ENCODE measurements at places on chromosomes 1 and 21.

DNA sequence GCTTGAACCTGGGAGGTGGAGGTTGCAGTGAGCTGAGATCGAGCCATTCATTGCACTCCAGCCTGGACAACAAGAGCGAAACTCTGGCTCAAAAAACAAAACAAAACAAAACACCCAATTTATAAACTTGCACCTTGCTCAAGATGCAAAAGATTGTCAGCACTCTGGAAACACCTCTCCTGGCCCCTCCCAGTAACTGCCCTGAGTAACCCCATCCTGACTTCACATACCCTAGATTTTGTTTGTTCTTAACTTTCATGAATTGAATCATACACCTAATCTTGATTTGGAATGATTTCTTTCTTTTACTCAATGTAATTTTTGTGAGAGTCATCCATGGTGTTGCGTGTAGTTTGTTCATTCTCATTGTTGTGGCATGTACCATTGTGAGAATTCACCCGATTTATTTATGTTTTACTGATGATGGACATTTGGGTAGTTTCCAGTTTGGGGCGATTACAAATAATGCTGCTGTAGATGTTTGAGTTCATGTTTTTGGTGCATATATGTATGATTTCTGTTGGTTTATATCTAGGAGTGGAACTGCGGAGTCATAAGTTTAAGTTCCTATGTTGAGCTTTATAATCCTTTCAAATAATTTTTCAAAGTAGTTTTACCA is 10.4 kb downstream of the NECAP2 start:
- DNase-seq = no peak

DNA sequence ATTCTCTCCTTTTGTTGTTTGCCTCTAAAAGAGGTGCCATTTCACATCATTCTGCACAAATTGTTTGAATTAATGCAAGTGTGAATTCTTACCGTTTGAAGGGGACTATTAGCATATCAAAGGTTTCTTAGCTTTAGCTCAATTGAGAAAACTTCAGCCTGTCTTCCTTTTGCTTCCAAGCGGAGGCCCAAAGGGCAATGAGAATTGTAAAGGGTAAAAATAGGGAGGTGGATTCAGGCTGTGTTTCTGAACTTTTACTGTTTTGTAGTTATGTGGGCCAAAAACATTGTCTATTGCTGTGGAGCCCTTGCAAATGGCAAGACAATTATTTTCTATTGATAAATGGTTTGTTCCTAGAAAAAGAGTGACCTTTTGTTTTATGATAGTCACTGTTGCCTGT is 3.6 kb downstream of the ADGRL2 start:
- DNase-seq = no peak

DNA sequence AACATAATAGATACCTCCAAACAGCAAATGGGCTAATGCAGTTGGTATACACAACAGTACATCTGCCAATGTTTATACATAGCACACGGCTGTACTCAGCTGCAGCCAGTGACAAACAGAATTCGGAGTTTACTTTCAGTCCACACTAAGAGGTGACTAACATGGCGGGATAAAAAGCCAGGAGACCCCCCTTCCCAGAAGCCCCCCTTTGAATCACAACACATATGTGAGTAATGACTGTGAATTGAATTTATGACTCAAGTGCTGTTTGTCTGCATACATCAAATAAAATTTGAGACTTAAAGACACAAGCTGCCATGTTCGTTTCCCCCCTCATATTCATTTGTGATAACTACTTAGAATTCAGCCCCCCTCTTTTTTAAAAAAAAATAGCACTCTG is 113.2 kb downstream of the RUNX1 start:
- no peak for DNase-seq

- no peak for DNase-seq
Measured at GRCh38 chr21:27060190-27060589, 93.3 kb upstream of the ADAMTS5 start.

GRCh38 chr1:39409055-39409816 is 82.2 kb upstream of the BMP8A start:
- peak; percentile 66 for DNase-seq

GRCh38 chr1:27752360-27752759 is 20.7 kb upstream of the STX12 start:
- no peak for DNase-seq

DNA sequence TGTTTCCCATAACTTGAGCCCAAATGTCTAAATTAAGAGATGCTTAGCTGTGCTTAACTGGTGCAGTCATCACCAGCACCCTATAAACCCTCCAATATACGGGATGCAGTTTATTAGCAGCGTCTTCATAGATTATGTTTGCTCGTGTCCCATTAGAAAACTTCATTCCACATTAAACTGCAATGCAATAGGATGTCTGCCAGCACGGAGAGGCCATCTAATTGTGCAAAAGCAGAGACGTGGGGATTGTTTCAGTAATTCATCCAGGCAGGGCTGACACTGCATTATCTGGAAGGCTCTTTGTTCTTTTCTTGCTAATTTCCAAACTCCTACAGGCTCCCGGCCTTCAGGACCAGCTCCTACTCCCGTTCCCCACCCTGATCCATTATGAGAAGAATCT is 89.5 kb downstream of the CSMD2 start:
- DNase-seq = no peak

DNA sequence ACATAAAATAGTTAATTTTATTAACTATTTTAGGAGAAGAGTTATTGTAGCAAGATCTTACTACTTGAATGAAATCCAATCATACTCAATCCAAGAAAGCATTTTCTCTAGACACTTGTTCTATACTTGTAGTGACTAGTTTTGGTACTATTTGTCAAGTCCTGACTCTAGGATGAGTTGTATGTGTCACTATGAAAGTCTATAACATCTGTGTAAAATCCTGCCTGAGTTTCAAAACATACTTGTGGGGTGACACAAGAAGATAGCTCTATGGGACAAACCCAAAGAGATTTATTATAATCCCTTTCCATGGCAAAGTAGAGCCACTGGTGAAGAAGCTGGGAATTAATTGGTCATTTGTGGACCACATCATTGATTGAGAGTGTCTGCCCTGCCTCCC is 1042.2 kb upstream of the ADGRL4 start:
- no peak for DNase-seq

DNA sequence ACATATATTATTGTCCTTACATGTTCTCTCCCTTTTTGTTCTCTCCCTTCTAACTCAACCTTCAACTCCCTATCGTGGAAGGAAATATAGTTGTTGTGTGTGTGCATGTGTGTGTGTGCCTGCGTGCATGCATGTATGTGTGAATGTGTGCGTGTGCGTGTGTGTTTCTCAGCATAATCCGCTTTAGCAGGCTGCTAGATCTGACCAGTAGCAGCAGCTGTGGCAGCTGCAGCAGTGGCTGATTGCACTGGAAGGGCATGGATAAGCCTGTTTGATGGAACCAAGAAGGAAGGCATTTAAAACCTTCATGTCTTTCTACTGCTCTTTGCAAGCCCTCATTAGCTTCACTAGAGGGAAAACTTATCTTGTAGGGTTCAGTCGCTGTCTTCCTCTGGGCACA is 65.6 kb upstream of the IRF2BP2 start:
- DNase-seq = no peak

DNA sequence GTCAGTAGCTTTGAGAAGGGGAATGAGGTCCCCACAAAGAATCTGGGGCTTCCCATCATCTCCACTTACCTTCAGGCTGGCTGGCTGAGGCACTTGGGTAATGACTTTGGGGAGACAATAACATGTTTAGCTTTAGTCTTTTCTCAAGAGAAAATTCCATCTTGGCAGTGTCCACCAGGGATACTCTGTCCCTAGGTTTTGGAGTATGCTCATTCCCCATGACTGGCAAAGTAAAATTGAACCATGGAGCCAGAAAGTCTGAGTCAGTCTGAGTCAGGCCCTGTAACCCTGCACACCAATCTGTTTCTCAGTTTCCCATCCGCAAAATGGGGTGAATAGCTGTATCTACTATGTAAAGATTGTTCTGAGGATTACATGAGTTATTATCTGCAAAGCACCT is 28.2 kb downstream of the RUNX1 start:
- no peak for DNase-seq

DNA sequence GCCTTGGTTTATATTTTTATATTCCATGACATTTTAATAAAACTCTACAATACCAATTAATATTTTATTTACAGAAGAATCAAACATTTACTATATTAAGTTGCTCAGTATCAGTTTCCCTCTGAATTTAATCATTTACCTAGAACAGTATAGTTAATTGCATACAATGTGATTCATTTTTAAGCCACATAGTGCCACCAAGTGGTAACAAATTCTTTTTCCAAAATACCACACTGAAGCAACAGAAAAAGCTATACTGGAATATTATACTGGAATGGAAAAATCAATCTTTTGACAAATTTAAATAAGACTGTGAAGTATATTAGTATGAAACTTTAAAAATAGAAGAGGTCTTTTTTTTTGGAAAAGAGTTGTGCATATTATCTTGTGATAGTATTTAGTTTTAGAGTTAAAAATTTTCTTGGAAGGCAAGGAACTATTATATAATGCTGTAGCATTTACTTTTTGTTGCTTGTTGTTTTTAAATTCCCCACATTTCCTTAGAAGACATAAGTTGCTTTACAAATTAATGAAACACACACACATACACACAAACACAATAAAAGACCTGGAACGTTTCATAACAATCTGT is 57.3 kb downstream of the ZNF644 start:
- DNase-seq = no peak

DNA sequence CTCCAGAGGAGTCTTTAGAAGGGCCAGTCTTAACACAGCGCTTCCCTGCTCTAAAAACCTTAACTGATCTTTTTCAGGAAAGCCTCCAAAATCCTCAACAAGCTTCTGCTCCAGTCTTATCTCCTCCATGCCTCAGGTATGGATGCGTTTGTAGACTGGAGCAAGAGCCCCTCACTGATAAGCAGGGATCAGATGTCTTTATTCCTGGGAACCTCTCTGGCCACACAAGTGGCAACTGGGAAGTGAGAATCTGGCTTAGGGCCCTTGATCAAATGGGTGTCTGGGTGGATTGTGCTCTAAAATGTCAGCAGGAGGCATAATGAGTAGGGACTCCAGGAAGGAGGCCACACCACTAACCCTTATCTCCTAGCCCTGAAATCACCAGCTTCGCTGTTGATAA is 1.4 kb downstream of the ZBTB8A start:
- no peak for DNase-seq

- no peak for DNase-seq
Measured at GRCh38 chr1:46407636-46408035, 13.5 kb downstream of the FAAH start.

DNA sequence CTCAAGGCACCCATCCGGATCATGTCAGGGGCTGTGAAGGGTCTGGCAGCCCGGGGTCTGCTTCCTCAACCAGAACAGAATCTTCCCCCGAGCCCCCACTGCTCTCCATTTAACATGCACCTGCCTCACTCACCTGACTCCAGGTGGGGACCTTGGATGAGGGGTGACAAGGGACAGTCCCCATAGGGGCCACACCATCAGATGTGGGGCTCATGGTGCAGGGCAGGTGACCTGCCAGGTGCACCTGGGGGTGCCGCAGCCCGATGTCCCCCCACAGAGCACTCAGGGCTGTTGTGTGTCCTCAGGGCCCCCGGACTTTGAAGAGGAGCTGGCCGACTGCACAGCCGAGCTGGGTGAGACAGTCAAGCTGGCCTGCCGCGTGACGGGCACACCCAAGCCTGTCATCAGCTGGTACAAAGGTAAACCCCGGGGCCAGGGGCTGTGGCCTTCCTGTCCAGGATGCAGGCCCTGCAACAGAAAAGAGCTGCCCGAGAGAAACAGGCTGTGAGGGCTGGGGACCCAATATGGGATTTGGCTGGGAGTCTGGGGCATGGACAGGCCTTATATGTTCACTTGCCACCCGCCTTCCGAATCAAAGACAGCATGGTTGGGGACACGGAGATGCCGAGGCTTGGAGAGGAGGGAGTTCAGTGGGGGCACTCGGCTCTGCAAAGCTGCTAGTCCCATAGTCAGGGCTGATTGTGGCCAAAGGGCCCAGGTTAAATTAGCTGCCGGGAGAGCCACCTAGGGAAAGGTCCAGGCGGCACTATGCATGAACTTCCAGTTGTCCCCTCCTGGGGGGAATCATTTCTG is 64.6 kb downstream of the TRIM11 start:
- no peak for DNase-seq

GRCh38 chr1:220527279-220527907 is 543 bp upstream of the MARK1 start:
- no peak for DNase-seq

GRCh38 chr1:170731566-170732251 is 67.8 kb downstream of the PRRX1 start:
- DNase-seq = no peak

DNA sequence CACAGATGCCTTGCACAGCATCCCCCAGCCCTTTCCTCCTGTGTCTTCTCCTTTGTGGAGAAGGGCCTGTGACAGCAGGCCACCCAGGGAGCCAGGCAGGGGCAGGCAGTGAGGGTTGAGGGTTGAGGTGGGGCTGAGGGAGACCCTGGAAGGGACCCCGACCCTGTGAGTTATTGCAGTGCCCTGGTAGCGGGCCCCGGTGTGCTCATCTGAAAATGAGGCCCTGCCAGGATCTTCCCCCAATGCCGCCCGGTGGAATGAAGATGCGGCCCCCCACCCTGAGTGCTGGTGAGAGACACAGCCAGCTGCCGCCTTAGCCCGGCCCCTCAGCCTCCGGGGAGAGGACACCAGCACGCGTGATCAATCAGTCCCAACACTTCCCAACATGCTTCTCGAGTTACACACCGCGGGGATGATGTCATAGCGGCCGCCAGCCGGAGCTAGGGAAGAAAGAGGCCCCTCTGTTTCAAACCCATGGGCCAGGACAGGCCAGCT is 36.2 kb upstream of the ACTRT2 start:
- no peak for DNase-seq

- DNase-seq = no peak
Measured at GRCh38 chr1:228216371-228217320, 8.8 kb downstream of the OBSCN start.

- no peak for DNase-seq
Measured at GRCh38 chr1:9890224-9890731, 19.8 kb downstream of the CTNNBIP1 start.

DNA sequence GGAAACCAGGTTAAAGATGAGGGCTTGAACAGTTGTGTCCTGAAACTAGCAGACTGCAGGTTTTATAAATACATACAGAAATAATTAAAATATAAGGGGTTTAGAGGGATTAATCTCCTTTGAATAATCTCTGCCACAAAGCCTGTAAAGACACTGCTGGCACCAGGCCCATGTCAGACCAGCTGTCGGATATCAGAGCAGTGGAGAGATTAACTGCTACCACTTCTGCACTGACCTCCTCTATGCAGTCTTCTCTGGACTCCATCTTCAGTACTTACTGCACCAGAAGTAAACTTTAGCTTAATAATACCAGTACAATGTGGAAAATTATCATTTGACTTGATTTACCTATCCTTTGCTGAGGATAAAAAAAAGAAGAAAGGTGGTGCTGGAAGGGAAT is 128.6 kb downstream of the LHX4 start:
- no peak for DNase-seq

DNA sequence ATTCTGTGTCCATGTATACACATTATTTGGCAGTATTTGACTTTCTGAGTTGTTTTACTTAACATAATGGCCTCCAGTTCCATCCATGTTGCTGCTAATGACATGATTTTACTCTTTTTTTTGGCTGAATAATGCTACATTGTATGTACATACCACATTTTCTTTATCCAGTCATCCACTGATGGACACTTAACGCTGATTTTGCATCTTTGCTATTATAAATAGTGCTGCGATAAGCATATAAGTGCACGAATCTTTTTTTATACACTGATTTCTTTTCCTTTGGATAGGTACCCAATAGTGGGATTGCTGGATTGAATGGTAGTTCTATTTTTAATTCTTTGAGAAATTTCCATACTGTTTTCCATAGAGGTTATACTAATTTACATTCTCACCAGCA is 255.5 kb downstream of the GPR52 start:
- no peak for DNase-seq

- DNase-seq = no peak
Measured at GRCh38 chr1:74406759-74407158, 105.7 kb downstream of the LRRC53 start.

GRCh38 chr1:145985502-145986439 is 10.6 kb downstream of the TXNIP start:
- no peak for DNase-seq
